ENCODE measurements at places on chromosomes 4 and X.
A peak's percentile ranks its signal among the peaks of the same experiment; 100 is the strongest.

DNA sequence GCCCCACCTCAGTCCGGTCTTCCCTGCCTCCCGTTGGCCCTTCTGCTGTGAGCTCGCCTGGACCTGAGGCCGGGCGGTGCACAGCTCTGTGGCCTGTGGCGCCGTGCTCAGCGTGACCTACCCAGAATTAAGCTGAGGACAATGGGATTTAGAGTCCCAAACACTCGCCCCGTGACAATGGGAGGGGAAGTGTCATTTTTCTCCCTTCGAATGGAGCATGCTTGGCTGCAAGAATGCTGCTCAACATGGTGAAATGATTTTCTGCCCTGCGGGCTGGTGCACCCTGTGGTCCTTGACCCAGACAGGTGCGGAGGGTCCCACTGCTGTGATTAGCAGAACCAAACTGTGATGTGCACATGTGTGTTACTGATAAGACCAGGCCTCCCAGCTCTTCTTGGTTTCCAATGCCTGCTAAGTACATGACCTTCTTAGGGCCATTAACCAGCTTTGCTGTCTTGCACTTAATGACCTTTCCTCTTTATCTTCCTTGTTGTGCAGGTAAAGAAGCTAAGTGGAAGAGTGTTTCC lies 772 bp downstream of the EOLA1 start:
- no peak for DNase-seq

DNA sequence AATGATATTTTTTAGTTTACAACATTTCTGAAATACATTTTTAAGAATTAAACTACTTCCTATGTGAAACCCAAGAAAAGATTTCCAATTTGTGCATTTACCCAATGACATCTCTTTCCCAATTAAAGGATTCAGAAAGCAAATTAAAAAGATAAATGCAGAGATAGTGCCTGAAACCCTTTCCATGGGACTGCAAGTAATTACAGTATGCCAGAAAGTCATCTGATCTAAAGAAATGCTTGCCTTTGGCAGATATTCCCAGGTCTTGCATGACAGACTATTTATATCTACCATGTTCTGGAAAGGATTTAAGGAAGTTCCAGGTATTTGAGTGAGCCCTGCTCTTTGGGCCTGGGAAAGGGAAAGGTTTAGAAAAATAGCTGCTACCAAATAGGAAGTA lies 41.6 kb upstream of the CXorf38 start:
- no peak for DNase-seq

DNA sequence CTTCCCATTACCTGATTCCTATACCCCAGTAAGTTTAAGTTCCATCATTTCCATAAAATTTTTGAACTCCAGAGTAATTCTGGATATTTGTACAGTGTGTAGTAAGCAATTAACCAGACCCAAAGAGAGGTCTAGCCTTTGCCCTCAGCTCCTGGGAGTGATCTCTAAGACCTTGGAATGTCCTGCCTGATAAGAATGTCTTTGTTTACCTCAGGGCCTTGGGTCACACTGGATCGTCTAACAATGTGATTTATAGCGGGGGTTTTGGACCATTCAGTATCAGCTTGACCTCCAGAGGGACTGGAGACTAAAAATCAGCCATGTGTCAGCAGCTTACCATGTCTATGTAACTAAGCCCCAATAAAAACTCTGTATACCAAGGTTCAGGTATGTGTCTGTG lies 330.9 kb upstream of the PPP1R2C start:
- DNase-seq, result no peak

GRCh38 chr4:38734446-38734845 lies 48.3 kb downstream of the TLR10 start:
- DNase-seq, result no peak

- DNase-seq, result peak; percentile 74
Measured at GRCh38 chr4:9703391-9703790, 78.0 kb upstream of the DRD5 start.
